GM23248 (cell line): ENCODE measurements at places on chromosomes 6 and 20. TPM values are rescaled to one million over a fixed set of nuclear protein-coding genes. Genes with fewer than 3 reads are reported as not detected.

The TNFRSF6B gene
- 36.9 and 39.9 TPM in 2 replicates for total RNA-seq

GRCh38 chr6:90502866-90503407 lies 83.9 kb downstream of the MAP3K7 start:
- no peak for DNase-seq

The QRSL1 gene
- total RNA-seq = 8.0 and 9.7 TPM in 2 replicates

The SAMD3 gene
- 0.32 and 11.3 TPM in 2 replicates for total RNA-seq

GRCh38 chr6:69398729-69399128 lies 398.1 kb downstream of the LMBRD1 start:
- DNase-seq = no peak

- no peak for DNase-seq
Measured at GRCh38 chr6:122640366-122640765, 30.2 kb downstream of the PKIB start.
